Left ventricle myocardium inferior (tissue), 1 donor: ENCODE measurements at places on chromosomes 11 and 22.
A peak's percentile ranks its signal among the peaks of the same experiment; 100 is the strongest.

DNA sequence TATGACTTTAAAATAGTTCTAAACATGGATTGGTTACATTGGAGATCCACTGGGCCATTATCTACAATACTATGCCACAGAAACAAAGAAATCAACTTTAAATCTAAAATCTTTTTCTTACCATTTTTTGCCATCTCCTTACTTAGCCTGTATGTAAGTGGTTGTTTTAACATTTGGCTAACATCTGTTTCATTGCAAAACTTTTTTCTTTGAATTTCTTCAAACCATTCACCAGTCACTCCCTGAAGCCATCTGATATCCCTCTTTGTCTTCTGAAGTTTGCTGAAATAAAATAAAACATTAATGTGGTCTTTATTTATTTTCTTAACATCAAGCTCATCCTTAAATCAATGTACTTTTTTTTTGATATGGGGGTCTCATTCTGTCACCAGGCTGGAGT, 43.3 kb upstream of the POGLUT3 start:
- DNase-seq = no peak

DNA sequence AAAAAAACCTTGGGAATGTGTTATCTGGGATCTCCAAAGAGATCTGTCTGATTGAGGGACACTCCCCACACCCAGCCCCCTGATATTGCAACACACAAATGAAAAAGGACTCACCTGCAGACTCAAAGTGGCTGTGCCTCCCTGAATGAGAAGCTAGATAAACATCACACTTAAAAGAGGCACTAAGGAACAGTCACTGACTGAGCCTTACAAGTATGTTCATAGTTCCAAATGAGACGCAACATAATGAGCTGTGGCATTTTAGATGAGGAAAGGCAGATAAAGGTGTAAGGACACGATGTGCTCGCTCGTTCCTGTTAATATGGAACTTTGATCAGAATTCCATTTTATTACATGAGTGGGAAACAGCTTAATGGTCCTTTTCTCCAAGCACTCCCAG, 21.0 kb upstream of the CFAP300 start:
- no peak for DNase-seq

- DNase-seq = no peak
These were observed 11.7 kb downstream of the BLID start for GRCh38 chr11:122104341-122104740.

DNA sequence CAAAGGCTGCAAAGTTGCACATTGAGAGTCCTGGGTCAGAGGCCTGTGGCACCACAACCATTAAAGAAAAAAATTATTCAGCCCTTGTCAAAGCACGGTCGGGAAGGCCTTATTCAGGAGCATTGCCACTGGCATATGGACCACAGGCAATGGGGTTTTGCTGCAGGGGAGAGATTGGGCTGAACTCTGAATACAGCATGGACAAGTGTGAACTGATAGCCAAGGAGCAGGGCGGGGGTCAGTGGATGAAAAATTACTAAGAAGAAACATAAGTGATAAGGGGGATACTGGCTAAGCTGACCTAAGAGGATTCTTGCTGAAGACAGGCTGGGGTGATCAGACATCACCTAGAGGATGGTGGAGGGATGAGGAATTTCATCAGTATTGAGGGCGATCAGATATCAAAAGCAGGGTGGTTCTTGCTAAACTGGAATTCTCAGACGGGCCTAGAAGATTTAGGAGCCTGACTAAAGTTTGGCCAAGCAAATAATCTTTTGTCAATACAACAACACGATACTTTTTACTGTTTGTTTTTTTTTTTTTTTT, 3.3 kb upstream of the DGCR8 start:
- DNase-seq = no peak

- no peak for DNase-seq
These were observed 72.7 kb downstream of the IGLL5 start for GRCh38 chr22:22960307-22960706.

DNA sequence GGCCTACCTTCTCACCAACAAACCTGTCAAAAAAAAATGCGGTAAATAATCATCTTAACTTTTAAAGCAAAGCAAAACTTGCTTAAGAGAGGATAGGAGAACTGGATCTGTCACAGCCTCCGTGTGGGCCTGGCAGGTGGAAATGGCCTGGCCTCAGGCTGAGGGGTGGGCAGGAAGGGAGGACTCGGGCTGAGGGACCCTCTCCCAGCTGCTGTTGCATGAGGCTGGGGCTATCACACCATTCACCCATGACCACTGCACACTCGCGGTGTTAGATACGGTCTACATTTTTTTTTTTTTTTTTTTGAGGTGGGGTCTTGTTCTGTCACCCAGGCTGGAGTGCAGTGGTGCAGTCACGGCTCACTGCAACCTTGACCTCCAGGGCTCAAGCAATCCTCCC, 24.5 kb downstream of the ARHGAP1 start:
- no peak for DNase-seq

GRCh38 chr22:43154887-43155536, 3.7 kb downstream of the TSPO start:
- DNase-seq = no peak

GRCh38 chr11:72119198-72119597, 6.7 kb upstream of the ANAPC15 start:
- DNase-seq = no peak

DNA sequence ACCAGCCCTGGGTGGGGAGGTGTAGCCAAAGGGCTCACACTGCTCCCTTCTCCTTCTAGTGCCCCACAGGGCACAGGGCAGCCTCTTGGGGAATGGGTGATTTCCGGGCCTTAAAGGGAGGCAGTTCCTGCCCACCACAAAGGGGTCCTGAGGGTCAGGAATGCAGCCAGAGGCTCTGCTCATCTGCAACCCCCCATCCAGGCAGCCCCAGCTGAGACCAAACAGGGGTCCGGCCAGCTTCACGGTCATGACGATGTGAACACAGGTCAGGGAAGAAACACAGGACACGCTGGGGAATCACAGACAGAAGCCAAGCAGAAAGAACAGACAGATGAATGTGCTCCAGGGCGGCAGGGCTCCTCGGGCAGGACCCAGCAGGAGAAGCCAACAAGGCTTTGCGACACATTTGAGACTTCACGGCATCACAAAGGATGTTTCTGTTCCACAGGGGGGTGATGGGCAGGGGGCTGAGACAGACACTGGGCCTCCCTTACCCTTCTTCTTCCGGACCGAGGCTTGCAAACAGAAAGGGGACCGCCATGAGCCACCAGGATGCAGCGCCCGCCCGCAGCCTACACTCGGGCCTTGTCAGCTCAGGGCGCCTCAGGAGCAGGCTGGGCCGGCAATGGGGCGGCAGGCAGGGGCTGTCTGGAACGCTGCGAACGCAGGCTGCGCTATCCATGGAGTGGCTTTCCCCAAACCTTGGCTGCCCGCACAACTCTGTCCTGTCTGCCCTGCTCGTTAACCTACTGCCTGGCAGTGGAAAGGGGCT, 101.9 kb downstream of the CTTN start:
- peak; percentile 10 for DNase-seq
